ENCODE measurements at places on chromosomes 7 and 10.

DNA sequence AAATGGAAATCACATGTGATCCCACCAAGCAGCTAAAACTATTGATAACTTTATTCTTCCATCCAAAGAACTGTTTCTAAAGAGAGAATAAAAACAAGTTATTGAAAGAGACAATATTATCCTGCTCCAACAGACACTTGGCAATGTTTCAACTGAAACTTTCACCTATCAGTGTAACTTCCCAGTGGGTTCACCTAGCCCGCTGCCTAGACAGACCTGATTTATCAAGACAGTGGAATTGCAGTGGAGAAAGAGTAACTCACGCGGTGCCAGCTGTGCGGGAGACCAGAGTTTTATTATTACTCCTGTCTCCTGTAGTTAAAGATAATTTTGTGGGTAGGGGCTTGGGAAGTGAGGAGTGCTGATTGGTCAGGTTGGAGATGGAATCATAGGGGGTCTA lies 199.8 kb downstream of the AHR start:
- DNase-seq: no peak

DNA sequence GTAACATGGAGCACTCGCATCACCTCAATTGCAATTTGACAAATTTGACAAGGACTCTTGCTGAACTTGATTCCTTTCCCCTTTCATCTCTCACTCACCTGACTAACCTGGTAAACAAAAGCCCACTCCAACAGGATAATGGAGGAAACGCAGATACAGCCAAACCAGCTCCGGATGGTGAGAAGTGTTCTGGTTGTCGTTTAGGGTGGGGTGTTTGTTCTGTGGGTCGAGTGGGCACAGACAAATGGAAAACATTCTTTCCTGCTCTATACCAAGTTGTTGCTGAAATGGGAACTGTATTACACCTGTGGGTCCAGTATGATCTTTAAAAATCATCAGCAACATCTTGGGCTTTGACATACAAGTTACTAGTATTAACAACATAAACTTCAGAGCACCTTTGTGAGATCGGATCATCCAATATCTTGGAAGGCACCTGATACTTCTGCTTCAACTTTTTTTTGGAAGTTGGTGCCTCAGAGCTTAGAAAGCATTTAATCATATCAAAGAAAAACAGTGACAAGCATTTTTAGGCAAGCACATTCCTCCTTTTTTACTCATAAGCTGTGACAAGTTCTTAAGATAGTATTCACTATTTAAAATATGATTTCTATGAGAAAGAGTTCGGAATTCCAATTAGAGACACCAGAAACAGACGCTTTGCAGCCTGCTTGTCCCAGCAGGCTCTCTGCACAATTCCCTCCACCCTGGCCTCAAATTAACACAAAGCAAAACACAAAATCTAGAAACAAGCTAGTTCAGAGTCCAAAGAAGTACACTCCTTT lies 58.1 kb downstream of the CCDC186 start:
- no peak for DNase-seq

- DNase-seq: no peak
These were observed 36.0 kb upstream of the NPFFR1 start for GRCh38 chr10:70319824-70320223.

DNA sequence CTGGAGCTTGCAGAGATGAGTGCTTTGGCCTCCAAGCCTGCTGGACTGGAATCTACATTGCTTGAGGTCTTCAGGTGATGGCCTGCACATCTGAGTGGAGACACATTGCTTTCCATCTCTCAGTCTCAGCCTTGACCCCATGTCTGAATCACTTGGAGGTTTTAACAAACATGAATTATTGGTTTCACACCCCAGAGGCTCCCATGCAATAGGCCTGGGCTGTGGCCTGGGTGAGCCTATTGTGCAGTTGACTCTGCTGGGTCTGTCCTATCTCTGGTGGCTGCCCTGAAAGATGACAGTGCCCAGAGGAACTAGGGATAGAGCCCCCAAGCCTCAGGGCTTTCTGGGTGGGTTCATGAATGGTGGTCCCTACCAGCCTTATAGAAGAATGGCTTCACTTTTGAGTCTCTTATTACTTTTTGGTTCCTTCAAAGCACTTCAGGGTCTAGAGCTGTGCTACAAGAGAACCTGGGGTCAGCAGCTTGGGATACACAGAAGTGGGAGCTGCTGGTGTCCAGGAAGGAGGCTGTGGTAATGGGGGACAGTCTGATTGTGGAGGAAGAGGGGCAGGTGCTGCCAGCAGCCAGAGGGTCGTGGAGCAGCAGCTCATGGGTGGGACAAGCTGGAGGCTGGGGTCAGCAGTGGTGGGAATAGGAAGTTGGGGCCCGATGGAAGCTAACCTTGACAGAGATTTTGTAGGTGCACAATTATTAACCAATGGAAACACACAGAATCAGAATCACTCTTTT lies 5.5 kb downstream of the RAMP3 start:
- no peak for DNase-seq

- DNase-seq: no peak
These were observed 161.9 kb downstream of the BMPER start for GRCh38 chr7:34067005-34067778.

GRCh38 chr7:1644341-1645070 lies 25.6 kb upstream of the ELFN1 start:
- no peak for DNase-seq

DNA sequence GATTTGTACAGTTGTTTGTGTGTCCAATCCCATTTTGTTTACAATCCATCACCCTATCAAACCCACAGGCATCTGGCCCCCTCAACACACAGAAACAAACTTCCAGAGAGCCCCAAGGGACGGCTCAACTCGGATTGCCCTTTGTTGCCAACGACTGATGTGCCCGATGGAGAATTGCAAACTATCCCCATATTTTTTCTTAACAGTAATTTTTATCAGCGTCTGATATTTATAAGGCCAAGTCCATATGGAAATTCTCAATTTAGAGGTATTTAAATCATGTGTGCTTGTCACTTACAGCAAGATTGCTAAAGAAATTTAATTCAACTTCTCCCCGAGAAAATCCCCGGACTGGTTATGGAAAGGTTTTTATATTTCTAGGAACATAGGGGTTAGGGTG lies 113.9 kb upstream of the NPS start:
- no peak for DNase-seq

DNA sequence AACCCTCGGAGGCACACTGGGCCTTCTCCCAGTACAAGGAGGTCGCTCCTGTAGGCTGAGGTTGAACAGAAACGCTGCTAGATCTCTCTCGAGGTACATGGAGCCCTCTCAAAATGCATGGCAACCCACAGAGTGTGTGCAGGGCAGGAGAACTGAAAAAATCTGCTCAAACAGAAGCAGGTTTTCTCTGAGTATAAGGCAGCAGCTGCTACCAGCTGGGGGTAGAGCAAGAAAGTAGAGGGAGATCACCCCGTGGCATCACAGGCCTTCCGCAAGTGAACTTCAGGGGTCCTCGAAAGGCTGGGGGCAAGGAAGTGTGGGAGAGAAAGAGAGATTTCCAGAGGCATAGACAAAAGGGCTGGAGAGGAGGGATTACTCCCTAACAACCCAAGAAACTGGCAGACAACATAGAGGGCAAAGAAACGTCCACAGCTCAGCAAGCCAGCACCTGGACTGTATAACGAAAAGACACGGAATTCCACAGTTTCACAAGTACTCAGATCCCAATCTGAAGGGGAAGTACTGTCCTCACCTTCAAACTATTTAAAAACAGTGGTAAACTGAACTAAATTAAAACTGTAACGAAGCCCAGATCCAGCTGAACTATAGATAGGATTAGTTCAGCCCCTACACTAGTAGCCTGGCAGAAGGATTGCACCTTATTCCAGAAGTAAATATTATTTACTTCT lies 299.2 kb downstream of the IPMK start:
- DNase-seq: no peak

GRCh38 chr7:91614431-91614830 lies 266.1 kb downstream of the MTERF1 start:
- DNase-seq: no peak

DNA sequence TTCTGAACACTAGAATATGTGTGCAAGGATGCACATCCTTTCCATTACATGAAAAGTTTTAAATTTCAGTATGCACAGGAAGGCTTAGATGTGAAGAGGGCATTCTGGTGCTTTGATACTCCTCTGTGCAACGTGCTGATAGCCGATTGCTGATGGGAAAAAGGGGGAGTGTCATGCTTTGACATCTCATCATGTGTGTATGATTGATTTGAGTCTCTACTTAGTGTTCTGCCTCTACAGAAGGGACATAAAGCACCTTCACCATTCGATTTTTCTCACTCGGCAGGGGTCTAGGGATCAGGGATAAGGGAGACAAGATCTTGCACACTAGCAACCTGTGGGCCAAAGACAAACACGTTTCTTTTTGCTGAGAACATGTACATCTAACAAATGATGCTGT lies 114.7 kb upstream of the RSU1 start:
- DNase-seq: no peak

GRCh38 chr7:17769918-17770317 lies 170.4 kb downstream of the SNX13 start:
- peak; percentile 30 for DNase-seq

- DNase-seq: no peak
These were observed 33.3 kb downstream of the CDK14 start for GRCh38 chr7:90629297-90629918.

GRCh38 chr10:988667-989545 lies 672 bp downstream of the GTPBP4 start:
- no peak for DNase-seq

GRCh38 chr7:157224627-157225026 lies 85.9 kb downstream of the UBE3C start:
- DNase-seq: no peak

DNA sequence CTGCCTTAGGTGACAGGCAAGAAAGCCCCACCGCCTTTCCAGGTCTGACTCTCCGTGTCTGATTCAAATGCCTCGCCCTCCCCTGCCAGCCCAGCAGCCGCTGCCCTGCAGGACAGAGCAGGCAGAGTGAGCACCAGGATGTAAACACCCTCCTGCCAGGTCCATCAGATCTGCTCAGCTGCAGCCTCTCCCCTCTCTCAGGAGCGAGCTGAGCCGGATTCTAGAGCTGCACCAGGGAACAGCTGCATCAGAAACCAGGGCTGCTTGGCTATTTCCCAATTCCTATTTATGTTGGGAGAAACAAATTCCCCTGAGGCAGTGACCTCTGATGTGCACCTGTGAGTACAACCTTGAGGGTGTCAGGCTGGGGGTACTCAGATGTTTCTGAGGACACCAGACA lies 121.5 kb upstream of the ZMIZ1 start:
- no peak for DNase-seq

DNA sequence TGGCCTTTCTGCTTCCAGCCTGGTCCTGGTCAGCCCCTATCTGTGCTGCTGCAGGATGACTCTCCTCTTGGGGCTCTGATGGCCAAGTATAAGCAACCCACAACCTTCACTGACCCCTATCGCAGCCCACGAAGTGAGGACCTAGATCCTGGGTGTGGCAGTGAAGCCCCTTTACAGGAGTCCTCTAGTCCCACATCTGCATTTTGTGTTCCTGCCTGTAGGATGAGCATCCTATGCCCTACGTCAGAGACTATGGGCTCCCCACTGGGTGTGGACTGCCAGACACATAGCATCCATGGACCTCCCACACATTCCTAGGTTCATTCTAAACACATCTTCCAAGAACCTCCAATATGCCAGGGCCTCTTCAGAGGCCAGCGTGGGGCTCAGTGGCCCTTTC lies 29.0 kb downstream of the ARHGAP22 start:
- no peak for DNase-seq

DNA sequence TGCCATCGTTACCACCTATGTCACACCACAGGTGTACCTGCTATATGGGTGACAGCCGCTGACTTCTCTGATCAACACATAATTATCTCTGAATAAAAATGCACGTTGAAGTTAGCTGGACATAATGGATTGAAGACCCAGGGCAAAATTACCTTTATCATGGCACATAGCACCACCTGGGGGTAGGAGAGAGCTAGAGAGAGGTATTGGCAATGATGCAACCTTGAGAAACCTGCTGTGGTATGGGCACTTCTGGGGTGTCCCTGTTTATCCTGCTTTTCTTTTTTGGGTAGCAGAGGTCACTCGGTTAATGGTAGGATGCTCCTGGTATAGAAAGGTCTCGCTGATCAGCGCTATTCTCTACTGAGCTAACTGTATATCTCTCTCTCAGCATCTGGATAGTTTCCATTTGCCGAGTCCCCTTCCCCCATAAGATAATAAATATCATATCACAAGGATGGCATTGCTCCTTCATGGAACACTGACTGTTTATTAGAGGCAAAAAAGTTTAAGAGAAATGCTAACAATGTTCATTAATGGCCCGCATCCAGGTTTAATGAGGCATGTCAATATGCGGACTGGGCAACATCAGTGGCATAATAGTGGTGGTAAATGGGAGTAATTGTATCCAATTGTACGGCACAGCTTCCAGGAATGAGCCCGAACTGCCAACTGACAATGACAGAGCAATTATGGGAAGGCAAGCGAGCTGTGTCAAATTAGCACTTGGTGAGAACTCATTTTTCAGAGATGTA lies 323.1 kb downstream of the TFEC start:
- DNase-seq: no peak

DNA sequence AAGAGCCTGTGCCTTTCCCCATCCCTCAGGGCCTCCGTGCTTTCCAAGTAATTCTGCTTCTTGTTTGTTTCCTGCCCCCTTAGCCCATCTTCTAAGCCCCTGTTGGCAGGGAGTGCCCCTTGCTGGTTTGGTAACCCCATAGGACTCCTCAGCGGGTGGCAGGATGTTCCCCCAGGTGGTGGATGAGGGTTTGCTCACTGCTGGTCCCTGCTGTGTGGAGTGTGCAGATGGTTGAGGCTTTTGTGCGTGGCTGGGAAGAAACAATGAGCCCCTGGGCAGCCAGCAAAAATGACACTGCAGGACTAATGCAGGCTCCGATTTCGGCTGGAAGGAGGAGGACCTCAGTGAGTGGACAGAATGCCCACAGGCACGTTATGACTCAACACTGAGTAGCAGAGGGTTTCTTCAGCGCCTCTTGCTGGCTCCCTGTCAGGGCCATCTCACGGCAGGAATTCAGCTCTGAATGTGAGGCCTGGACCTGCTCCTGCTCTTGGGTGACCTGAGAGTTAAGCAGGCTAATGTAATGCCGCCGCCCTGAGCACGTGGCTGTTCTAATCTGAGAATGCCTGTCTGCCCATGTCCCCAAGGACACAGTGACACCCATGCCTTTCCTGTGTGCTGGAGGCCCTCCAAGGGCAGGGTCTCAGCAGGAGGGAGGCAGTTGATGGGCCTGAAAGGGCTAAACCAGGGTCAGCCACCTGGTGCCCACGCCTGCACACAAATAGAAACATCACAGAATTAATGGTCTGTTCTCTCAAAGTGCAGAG lies 16.6 kb downstream of the BAG3 start:
- no peak for DNase-seq

- no peak for DNase-seq
These were observed 39.5 kb downstream of the LBX1 start for GRCh38 chr10:101189461-101190401.

GRCh38 chr10:72622271-72622670 lies 3.6 kb downstream of the MICU1 start:
- DNase-seq: no peak

- DNase-seq: no peak
These were observed 53.3 kb downstream of the GALNT11 start for GRCh38 chr7:152078786-152079185.
